ENCODE measurements at places on chromosomes 1 and 21.

- DNase-seq = peak; percentile 99
Measured at GRCh38 chr1:42963378-42964043, 4.8 kb upstream of the SLC2A1 start.

GRCh38 chr1:67824766-67825165 lies 8.5 kb downstream of the GNG12 start:
- DNase-seq = no peak

GRCh38 chr1:47701283-47701682 lies 263.4 kb downstream of the FOXD2 start:
- no peak for DNase-seq

DNA sequence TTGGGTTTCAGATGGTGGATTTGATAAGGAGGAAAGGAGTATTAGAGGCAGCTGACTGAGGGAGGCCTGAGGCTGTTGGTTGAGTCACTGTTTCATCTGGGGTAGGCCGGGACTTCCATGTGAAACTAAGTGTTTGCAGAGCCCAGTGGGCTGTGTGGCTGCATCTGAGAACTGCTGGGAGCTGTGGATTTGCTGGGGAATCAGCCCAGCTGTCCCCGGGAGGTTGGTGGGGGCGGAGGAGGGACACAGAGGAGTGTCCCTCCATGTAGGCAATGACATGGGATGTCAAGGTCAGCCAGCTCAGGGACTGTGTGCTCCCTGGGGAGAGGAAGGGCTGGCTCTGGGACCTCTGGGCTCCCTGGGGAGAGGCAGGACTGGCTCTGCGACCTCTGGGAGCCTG lies 36.4 kb downstream of the SLC2A7 start:
- DNase-seq = no peak

DNA sequence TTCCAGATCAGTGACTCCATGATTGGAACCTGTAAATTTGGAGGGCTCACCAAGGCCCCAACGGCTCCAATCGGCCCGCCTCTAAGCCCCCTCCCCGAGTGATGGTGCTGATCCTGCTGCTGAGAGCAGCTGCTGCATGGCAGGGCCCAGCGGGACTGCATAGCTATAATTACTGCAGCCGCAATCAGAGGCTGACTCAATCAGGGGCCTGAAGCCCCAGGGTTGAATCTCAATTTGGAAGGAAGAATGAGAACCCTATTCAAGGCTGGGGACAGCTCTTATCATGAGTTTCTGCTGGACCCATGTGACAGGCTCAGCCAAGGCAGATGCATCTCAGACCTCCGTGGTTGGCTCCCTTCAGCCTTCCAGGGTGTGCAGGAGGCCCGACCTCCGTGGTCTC lies 42.8 kb upstream of the MAGOH start:
- DNase-seq = no peak

DNA sequence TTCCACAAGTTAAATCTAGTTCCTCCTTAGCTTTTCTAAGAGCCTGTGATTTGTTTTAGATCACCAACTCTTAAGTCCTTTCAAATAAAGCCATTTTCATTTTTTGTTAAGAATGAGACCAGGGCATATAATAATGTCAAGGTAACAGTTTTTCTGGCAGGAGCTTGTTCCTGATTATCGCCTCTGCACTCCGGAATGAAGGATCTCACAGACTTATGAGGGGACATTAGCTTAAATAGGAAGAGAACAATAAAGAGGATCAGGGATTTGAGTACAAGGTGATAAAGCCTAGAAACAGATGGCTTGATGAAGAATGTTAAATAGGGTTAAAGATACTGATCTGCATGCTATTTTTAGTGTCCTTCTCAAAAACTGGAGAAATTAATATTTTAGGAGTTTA lies 13.6 kb upstream of the OTUD7B start:
- no peak for DNase-seq

- DNase-seq = no peak
Measured at GRCh38 chr1:169121146-169121923, 14.8 kb downstream of the ATP1B1 start.

DNA sequence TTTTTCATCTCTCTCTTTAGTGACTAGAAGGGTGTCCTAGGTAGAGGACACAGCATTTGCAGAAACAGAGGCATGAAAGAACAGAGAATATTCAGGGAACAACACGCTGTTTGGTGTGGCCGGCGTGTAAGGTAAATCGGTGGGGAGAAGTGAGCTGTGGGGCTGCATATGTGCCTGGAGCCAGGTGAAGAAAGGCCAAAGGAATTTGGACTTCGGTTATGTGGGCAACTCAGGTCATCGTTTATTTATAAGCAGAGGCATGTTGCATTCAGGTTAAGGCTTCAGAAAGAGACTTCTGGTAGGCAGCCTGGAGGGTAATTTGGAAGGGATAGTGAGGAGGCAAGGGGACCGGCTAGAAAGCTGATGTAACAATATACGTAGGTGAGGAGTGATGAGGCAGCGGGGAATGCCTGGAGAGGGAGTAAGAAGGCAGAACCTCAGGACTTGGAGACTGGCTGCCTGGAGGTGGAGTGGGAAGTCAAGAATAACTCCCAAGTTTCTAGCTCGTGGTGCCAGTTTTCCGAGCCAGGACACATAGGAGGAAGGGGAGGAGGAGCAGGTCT lies 64.1 kb upstream of the ACOT11 start:
- no peak for DNase-seq

- no peak for DNase-seq
Measured at GRCh38 chr1:109634771-109635750, 15.4 kb downstream of the AMPD2 start.

DNA sequence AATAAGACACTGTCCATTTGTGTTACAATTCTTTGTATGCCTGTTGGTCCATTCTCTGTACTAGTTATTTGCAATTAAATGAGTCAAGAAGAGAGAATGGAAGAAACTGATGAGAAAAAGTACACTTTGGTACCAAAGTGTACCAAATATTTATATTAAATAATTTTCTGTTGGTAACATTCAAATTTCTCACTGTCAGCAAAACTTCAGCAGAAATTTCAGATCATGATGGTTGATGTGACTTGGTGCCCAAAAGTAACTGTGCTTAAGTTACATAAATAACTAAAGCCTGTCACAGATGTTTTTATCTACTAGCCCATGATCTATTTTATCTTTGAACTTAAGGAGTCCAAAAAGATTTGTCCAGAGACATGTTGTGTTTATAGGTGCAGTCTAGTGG lies 274.4 kb upstream of the CXADR start:
- DNase-seq = no peak

GRCh38 chr1:42282024-42282579 lies 52.9 kb downstream of the FOXJ3 start:
- no peak for DNase-seq

- no peak for DNase-seq
Measured at GRCh38 chr1:7995437-7995836, 30.7 kb downstream of the ERRFI1 start.

DNA sequence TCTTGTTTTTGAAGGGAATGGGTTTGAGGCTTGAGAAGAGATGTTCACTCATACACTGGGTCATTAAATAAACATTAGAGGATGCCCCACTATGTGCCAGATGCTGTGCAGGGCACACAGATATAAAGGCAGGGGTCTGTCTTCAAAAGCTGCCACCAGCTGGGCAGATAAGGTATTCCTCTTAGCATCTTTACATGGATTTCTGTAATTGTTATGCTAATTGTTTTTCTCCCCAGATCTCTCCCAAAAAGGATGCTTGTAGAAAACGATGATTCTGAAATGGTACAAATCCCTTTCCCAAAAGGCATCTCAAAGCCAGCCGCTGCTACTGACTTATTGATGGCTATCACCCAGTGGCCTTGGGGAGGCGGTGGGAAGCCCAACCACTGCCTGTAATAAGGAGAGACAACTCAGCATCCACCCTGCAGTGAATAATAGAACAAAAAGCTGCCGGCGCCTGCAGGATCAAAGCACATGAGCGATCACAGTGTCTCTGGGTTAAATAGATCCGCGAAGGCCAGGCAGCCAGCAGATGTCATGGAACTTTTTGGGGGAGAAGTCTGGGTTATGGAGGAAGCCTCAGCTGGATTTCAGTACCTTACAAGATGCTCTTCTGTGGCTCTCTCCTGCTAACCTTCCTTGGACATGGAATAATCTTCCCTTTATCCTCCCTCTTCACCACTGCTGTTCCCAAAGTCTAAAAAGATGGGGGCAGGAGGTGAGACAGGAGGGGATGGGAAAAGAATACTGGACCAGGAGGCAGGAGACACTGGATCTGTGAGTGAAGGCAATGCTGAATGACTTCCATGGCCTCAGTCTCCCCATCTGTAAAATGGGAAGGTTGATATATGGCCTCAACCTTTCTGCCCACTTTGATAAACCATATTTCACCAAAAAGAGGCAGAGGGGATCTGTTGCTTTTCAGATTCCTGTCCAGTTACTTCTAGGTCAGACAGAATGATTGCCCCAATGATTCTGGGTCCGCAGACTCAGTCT lies 54.8 kb upstream of the CD34 start:
- no peak for DNase-seq

GRCh38 chr1:174850726-174851125 lies 149.0 kb upstream of the CACYBP start:
- no peak for DNase-seq

GRCh38 chr1:7916501-7916830 lies 24.2 kb downstream of the TNFRSF9 start:
- no peak for DNase-seq

GRCh38 chr1:97919585-97920261 lies 1.1 kb downstream of the DPYD start:
- DNase-seq = no peak

- peak; percentile 15 for DNase-seq
Measured at GRCh38 chr1:98556521-98557158, 104.9 kb upstream of the SNX7 start.

- no peak for DNase-seq
Measured at GRCh38 chr1:29716306-29716705, 480.0 kb downstream of the PTPRU start.

DNA sequence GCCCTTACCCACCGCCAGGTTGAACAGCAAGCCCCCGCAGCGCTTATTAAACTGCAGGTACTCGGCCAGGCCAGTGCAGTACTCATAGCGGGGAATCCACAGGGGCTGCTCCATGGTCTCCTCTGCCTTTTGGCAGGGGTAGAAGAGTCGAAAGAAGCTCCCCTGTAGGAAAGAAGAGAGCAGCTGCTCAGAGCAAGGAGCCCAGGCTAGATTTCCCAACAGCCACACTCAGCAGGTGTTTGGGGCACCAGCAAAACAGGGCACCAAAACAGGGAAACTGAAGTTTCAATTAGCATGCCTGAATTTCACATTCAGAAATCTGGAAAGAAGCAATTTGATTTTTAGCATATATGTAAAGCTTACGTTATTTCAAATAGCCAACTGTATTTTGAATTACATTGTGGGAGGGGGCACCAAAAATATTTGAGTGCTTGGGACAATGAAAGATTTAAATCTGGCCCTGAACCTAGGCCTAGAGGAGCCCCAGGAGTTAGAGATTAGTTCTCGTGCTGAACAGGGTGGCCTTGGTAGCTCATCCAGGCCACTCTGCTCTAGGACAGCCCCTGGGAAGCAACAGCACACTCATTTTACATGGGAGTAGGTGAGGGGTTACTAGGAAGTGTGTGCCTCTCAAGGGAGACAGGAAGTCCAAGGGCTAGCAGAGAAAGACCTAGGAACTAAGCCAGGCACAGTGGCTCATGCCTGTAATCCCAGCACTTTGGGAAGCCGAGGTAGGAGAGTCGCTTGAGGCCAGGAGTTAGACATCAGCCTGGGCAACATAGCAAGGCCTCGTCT lies 8.2 kb downstream of the PAFAH2 start:
- no peak for DNase-seq

DNA sequence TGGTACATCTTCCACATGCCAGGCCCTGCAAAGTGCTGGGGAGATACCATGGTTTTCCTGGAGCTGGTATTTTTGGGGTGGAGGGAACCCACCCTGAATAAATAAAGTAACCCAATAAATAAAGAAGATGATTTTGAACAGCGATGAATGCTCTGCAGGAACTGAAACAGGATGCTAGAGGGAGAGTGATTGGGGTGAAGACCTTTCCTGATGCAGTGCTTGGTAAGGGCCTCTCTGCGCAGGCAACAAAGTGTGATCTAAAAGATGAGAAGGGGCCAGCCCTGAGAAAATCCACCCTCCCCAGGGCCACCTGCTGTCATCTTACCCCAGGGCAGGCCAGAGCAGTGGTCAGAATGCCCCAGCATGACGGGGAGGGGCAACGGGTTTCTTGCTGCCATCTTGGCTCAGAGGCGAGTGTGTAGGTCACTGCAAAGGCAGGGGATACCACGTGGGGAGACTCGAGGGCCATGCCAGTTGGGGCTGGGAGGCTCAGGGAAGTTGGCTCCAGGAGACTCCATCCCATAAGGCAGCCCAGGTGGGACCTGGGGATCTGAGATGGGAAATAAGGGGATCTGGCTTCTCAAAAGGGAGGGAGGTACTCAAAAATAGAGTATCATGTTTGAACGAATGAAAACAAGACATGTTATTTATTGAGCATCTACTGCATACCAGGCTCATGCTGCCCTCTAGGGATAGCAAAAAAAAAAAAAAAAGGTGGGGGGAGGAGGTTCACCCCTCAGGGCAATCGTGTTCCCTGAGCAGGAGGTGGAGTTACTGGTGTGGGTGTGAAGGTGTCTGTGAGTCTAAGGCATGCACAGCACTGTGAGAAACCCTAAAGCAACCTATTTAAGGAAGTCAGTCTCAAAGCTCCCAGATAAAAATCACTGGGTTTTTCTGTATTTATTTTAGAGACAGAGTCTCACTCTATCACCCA lies 2.8 kb downstream of the SRARP start:
- peak; percentile 47 for DNase-seq

DNA sequence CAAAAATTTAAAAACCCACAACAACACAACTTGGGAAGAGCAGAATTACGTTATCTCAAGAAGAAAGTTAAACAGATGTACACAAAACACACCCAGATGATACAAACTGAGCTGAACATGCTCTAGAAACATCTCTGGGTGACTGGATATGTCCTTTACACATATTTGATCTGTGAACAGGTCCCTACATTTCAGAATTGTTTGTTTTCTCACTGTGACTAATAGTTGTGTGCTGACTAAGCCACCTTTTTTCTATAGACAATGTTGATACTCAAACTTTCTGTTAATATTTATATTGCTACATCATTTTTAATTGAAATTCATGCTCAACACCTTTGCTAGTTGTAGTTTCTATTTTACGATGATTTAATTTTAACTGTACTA lies 1.0 kb upstream of the F11R start:
- DNase-seq = no peak

DNA sequence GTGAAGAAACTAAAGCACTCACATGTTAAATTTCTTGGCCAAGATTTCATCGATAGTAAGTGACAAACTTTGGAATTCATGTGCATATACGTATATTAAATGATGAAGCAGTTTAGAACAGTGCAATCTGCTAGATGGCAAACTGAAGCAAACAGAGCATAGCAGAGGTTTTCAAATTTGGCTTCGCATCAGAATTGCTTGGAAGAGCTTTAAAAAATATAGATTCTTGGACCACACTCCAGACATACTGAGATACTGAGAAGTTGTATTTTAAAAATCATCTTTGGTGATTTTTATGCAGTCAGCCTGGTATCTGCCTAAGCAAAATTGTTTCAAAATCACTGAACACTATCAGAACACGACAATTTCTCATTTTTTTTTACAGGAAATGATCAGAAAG lies 709.2 kb downstream of the PLA2G4A start:
- no peak for DNase-seq

Measured in H4 (cell line).